Thoracic aorta (tissue), 2 donors: ENCODE measurements at places on chromosomes 13 and 19.

DNA sequence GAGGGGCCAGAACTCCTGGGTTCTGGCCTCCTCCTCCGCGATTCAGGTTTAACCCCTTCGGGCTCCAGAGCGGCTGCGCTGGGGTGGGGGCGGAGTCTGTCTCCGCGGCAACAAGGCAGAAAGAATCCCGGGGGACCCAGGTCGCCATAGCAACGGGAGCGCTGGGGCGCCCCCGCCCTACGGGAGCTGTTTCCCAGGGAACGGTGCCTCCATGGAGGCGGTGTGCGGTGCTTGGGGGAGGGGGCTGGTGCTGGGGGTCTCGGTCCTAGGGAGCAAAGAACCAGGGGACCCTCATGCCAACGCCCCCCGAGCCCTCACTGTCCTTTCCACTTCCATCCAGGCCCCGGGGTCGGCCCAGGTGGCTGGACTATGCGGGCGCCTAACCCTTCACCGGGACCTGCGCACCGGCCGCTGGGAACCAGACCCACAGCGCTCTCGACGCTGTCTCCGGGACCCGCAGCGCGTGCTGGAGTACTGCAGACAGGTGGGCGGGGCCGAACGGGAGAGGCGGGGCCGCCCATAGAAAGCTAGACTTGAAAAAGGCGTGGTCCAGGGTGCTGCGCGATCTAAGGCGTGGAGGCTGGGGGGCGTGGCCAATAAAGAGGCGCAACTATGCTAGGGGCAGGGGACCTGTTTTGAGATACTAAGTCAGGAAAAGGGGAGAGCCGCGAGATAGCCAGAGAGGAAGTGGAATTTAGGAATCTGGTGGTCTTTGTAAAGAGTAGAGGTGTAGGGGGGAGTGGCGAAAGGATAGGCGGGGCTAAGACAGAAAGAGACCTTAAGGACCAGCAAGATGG is 1.2 kb downstream of the APLP1 start:
- no peak for DNase-seq

- no peak for DNase-seq
These were observed 23.2 kb upstream of the MAB21L1 start for GRCh38 chr13:35499676-35500075.

- no peak for DNase-seq
These were observed 30.7 kb upstream of the ZFP82 start for GRCh38 chr19:36449059-36449670.

- no peak for DNase-seq
These were observed 20.2 kb upstream of the DGKH start for GRCh38 chr13:42028113-42028799.

DNA sequence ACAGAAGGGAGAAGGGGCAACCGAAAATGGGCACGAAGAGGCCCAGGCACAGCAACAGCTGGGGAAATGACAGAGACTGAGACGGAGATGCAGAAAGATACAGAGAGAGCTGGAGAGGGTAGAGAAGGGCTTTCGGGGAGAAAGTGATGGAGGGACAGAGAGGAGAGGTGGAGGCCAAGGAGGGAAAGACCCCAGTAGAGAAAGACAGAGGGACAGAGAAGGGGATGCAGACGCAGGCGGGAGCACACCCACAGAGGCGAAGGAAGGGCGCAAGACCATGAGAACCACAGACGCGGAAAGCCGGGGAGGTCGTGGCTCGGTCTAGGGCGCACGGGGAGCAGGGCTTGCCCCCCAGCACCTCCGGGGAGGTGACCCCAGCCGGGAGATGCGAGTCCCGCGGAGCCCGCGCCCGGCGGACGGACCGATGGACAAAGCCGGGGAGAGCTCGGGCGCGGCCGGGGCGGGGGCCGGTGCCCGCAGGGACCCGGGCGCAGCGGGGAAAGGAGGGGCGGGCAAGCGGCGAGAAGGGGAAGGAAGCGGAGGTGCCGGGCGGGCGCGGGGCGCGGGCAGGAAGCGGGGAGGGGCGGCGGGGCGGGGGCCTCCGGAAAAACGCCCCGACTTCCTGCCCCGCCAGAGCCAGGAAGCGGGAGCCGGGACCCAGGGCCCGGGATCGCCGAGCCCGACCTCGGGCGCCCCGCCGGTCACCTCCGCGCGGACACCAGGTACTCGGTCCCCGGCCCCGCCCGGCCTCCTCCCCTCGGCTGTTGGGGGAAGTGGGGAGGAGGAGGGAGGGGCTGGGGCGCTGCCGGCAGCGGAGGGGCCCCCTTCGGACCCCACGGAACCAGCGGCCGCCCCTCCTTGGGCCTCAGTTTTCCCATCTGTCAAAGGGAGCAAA is at the start of gene ARHGEF1:
TSS of gene ARHGEF1 (plus strand) at position 617 of the 895 bp plus-strand sequence. CDS start 4,899 bp downstream, outside the sequence.
- no peak for DNase-seq

DNA sequence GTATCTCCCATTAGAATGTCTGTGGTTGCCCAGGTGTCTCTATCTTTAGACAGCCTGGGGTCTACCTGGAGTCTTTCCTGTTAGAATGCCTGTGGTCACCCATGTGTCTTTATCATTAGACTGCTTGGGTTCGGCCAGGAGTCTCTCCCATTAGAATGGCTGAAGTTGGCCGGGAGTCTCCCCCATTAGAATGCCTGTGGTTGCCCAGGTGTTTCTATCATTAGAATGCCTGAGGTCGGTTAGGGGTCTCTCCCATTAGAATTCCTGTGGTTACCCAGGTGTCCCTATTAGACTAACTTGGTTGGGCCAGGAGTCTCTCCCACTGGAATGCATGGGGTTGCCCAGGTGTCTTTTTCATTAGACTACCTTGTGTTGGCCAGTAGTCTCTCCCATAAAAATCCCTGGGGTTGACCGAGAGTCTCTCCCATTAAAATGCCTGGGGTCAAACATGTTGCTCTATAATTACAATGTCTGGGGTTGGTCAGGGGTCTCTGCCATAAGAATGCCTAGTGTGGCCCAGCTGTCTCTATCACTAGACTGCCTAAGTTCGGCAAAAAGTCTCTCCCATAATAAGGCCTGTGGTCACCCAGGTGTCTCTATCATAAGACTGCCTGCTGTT is 1448.7 kb downstream of the UQCRFS1 start:
- DNase-seq = no peak

GRCh38 chr13:45627656-45628055 is 12.1 kb upstream of the ERICH6B start:
- DNase-seq = no peak

- DNase-seq = no peak
These were observed 1.8 kb downstream of the ZNF114 start for GRCh38 chr19:48271531-48272151.

- DNase-seq = no peak
These were observed 12.5 kb downstream of the TM6SF2 start for GRCh38 chr19:19260417-19261214.

GRCh38 chr13:40665126-40666044 is 1.1 kb downstream of the FOXO1 start:
- no peak for DNase-seq

- no peak for DNase-seq
These were observed 9.4 kb downstream of the NRTN start for GRCh38 chr19:5814123-5814851.

- no peak for DNase-seq
These were observed 1730.9 kb downstream of the PCDH9 start for GRCh38 chr13:65499256-65499655.

- no peak for DNase-seq
These were observed 37.9 kb downstream of the NAXD start for GRCh38 chr13:110653271-110653670.

DNA sequence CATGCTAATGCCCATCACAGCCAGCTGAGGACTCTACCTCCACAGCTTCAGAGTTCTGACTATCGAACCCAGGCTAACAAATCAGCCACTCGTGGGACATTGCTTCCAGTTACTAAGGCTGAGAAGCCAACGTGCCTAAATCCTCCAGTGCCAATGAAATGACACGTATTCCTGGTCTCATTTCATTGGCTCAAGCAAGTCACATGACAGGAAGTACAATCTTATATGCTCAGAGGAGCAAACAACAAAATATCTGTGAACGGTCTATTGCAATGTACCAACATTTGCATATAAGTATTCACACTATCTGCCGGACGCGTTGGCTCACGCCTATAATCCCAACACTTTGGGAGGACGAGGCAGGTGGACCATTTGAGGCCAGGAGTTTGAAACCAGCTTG is 12.8 kb upstream of the IZUMO2 start:
- DNase-seq = no peak

DNA sequence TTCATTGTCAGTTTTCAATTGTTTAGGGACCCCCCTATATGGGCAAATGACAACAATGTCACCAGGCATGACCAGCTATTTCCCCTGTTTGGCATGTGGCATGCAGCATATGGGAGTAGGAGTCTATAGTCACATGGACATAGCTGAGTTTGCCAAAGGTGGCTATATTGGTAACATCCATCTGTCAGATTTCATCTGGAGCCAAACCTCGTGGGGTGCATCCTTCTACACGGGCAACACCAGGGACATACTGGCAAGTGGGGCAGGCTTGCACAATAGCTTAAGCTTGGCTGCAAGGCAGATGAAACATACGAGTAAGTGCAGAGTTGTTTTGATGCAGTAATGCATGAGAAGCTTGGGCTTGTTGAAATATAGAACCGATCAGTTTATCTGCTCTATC is 24.5 kb upstream of the ZNF816 start:
- no peak for DNase-seq

- no peak for DNase-seq
These were observed 550.8 kb upstream of the SLITRK1 start for GRCh38 chr13:84433024-84433423.

DNA sequence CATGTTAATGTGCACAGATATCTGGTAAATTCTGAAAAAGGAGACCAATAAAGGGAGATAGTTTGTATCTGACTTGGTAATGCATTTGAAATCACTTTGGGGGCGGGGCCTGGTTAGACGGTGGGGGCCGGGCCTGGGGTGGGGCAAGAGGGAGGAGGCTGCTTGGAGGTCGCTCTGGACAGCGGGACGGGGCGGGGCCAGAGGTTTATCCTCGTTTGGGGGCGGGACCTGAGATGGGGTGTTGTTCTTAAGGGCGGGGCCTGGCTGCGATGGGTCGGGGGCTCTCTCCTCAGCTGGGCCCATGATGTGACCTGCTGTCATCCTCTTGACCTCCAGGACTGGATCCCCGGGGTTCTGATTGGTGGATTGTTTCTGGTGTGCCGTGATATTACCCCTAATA is 4.9 kb upstream of the ZNF808 start:
- no peak for DNase-seq

GRCh38 chr19:31427857-31428256 is 78.6 kb upstream of the TSHZ3 start:
- DNase-seq = no peak

DNA sequence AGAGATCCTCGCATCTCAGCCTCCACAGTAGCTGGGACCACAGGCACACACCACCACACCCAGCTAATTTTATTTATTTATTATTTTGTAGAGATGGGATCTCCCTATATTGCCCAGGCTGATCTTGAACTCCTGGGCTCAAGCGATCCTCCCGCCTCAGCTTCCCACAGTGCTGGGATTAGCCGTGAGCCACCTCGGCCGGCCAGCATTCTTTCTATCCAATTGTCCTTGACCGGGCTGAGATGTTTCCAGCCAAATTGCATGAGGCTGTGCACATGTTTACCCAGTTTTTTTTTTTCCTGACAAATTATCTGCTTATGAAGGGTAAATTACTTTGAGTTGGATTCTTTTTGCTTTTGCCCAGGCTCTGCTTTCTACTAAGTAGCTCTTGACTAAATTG is 28.2 kb downstream of the UNC13A start:
- no peak for DNase-seq

DNA sequence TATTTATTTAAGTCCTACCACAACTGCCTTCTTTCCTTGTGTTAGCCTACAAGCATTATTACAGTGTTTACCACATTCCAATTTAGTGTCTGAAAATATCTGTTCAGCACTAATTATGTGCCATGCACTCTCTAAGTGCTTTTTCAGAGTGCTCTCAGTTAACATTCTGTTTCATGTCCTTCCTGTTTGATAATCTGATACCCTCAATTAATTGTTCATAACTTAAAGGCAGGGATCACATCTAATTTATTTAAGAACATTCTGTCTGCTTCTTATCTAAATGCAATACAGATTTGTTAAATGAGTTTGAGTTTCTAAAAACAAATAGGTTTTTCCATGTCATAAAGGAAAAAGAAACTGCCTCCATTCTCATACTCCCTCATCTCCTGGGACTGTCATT is 649.6 kb upstream of the ATXN8OS start:
- DNase-seq = no peak

GRCh38 chr13:50684366-50684765 is 159.1 kb downstream of the DLEU7 start:
- no peak for DNase-seq

DNA sequence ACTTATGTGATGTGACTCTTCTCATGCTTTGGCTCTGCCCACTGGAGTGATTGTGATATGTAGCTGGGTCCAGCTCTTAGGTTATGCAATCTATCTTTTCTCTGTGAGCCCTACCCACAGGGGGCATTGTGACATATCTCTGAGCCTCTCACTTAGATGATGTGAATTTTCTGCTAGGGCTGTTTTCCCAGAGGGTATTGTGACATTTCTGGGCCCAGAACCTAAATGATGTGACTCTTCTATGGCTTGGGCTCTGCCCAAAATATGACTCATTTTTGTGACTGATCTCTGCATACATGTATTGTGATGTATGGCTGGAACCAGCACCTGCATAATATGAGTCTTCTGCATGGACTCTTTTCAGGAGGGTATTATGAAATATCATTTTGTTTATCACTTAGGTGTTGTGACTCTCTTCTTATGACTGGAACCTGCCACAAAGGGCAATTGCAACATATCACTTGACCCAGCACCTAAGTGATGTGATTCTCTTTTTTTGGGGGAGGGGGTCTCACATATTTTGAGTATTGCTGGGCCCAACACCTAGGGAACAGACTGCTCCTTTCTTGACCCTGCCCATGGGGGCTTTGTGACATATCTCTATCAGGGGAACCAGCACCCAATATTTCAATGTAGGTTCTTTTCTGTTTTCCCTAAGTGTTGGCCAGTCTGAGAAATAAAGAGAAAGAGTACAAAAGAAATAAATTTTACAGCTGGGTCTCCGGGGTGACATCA is 12.1 kb upstream of the ZNF254 start:
- DNase-seq = no peak

DNA sequence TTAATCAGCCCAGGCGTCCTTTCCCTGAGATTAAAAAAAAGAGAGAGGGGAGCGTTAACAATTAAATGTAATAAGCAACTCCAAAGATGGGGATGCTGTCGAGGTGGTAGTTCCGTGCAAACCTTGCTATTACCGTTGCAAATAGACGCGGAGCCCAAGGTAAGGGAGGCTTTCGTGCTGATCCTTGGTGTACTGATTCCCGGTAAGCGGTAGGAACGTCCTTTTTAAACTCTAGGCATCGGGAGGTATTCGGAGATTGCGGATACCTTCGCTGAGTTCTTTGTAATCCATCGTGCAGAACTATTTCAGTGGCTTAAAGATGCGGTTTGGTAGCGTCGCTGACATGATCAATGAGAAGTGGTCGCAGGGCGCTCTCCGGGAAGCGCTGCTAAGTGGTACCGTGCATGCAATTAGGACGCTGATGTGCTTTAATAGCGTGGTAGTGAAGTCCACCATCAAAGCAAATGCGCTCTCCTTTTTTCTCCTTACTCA is 3.1 kb downstream of the SLITRK5 start:
- no peak for DNase-seq
